NCI-H187 treated with DMSO at 0.1 percent for 48 hours (cell line): ENCODE measurements at places on chromosomes 11 and 22.

- no peak for DNase-seq
Observed at GRCh38 chr11:3885855-3886254, 30.4 kb downstream of the STIM1 start.

GRCh38 chr11:124339396-124340141 lies 19.6 kb upstream of the OR8D2 start:
- no peak for DNase-seq

- DNase-seq: no peak
Observed at GRCh38 chr11:123384116-123384515, 46.0 kb upstream of the GRAMD1B start.

DNA sequence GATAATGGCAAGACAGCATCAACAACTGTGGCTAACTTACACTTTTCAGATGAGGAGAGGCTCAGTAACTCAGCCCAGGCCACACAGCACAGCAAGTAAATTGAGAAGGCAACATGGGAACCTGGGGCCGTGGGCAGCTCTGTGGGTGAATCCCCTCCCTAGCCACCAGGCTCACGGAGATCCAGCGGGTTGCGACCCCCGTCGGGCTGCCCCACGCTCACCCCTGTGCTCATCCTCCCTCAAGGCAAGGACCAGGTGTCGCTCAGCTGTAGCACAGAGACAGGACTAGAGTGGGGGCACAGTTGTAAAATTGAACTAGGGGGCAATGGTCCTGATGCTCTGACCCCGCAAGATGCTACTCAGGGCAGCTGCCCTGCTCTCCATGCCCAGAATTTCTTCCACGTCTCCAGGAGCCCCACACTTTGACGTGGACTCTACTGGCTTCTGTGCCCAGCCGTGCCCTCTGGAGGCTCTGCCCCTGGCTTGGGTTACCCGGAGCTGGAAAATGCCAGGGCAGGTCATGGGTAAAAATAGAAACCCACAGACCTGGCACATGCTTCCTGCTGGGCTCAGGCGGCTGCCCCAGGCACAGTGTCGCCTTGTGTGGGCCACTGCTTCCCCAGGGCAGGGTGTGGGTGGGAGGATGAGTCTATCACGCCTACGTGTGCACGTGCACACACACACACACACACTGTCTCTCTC lies 9.0 kb downstream of the TUBA8 start:
- DNase-seq: no peak

- no peak for DNase-seq
Observed at GRCh38 chr22:29702000-29702930, 17.5 kb upstream of the CABP7 start.

- no peak for DNase-seq
Observed at GRCh38 chr11:73322382-73323306, 14.6 kb downstream of the ARHGEF17 start.

DNA sequence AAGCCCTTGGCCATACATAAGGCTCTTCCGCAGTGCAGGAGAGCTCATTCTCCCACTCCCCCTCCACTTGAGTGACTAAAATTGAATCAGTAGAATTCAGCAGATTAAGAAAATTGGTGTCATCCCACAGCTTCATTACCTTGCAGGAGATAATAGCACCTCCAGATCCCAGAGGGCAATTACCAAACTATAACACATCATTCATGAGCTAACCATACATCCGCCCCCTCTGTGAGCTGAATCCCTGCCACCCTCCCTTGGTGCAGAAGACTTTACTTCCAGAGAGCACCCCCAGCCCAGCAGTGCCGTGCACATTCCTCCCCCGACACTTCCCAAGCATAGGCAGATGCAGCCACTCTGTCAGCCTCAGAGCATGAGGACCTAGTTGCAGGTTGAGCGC lies 496.5 kb upstream of the B3GAT1 start:
- no peak for DNase-seq

GRCh38 chr22:40328546-40329456 lies 17.5 kb upstream of the ADSL start:
- DNase-seq: no peak

DNA sequence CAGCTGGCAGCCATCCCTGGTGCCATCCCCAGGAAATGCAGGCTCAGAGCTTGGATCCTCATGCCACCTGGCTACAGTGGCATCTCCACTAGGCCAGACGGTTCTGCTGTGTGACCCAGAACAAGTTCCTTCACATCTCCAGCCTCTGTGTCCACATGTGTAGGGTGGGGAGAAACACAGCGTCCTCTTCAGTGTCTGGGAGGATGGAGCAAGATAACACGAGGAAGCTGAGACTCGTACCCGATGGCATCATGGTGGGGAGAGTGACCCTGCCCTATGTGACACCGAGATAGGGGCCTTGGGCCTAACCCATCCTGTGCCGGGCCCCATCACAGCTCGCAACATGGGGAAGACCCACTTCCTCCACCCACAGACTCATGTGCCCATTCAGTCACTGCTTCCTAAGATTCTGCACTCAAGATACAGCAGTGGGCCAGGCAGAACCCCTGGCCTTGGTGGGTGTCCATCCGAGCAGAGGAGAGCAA lies 78.5 kb downstream of the MORC2 start:
- no peak for DNase-seq

DNA sequence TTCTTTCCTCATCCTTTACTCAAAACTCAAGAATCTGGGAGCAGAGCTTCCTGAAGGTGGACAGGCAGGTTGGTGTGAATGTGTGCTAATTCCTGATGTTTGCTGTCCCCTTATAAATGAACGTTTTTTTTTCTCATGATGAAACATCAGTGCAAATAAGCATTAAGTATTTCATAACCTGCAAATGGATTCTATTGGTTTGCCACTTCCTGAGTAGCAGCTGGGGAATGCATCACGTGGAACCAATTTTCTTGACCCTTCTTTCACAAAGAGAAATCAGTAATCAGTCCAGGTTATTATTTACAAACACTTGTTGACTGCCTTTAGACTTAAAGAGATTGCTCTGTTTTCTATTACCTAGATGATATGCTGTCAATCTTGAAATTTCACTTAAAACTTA lies 40.1 kb upstream of the SCN3B start:
- DNase-seq: no peak

DNA sequence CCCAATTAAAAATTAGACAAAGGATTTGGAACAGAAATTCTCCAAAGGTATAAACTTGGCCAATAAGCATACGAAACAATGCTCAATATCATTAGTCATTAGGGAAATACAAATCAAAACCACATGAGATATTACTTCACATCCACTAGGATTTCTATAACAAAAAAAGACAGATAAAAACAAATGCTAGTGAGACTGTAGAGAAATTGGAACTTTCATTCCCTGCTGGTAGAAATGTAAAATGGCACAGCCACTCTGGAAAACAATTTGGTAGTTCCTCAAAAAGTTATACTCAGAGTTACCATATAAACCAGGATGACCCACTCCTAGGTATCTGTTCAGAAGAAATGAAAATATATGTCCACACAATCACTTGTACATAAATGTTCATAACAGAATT lies 71.6 kb downstream of the RPL27A start:
- no peak for DNase-seq

DNA sequence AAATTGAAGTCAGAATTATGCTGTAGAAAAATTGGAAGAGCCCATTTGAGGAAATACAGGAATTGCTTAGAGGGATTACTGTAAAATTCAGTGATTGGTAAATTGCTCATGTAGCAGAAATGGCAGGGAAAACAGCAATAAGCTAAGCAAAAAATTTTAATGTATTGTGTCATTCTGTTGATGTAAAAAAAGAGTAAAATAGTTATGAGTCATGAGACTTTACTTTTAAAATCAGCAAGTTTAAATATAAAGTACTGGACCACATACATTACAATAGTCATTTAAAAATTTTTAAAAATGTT lies 10.4 kb downstream of the PDHX start:
- DNase-seq: no peak

- DNase-seq: no peak
Observed at GRCh38 chr11:133582326-133582725, 50.0 kb upstream of the OPCML start.

- DNase-seq: no peak
Observed at GRCh38 chr11:10796191-10796590, 12.5 kb downstream of the EIF4G2 start.

- DNase-seq: no peak
Observed at GRCh38 chr11:5807580-5807979, 1.1 kb upstream of the OR52N2 start.

- no peak for DNase-seq
Observed at GRCh38 chr11:56911312-56911711, 77.4 kb upstream of the OR5AK2 start.

GRCh38 chr11:11510939-11511338 lies 110.9 kb downstream of the GALNT18 start:
- DNase-seq: peak; percentile 98

DNA sequence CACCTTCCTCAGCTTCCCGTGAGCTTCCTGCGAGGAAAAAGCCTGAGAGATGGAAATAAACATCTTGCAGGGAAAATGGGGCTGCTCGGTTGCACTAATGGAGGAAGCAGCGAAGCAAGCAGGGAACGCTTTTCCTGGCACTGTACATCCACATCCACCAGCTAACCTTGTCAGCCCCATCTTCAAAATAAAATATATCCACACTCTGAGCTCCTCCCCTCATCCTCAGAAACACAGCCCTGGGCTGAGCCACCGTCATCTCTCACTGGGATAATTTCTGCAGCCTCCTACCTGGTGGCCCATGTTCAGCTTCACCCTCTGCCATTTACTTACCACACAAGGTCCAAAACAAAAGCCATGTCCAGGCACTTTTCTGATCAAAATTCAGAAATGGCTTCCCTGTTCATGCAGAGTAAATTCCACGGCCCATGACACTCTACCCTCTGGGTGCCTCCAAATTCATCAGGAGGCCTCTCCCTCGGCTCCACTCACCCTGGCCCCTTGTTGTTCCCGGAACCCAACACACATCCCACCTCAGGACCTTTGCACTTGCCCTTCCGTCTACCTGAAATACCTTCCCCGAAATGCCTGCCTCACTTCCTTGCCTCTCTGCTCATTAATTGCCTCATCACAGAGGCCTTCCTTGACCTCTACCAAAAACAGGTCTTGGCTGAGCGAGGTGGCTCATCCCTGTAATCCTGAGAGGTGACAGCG lies 13.0 kb downstream of the C11orf86 start:
- no peak for DNase-seq

DNA sequence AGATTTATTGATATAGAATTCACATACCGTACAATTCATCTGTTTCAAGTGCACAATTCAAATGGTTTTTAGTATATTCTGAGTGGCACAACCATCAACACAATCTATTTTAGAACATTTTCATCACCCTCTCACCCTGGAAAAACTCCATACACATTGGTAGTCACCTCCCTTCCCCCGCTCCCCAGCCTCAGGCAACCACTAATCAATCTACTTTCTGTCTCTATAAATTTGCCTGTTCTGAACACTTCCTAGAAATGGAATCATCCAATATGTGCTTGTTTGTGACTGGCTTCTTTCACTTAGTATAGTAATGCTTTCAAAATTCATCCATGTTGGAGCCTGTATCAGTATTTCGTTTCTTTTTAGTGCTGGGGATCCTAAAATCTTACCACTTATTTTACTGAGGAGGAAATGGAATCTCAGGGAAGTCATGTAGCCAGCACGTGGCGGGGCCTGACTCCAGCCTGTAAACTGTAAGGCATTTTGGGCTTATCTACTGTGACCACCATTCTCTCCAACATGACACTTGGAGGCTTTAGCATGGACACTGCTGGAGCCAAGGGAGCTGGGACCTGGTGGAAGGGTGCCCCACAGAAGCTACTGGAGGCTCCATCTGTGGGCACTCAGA lies 905 bp upstream of the UCP3 start:
- DNase-seq: no peak

GRCh38 chr11:74839971-74840370 lies 91.3 kb downstream of the RNF169 start:
- DNase-seq: no peak

GRCh38 chr22:43847376-43848289 lies 14.7 kb downstream of the SULT4A1 start:
- no peak for DNase-seq

DNA sequence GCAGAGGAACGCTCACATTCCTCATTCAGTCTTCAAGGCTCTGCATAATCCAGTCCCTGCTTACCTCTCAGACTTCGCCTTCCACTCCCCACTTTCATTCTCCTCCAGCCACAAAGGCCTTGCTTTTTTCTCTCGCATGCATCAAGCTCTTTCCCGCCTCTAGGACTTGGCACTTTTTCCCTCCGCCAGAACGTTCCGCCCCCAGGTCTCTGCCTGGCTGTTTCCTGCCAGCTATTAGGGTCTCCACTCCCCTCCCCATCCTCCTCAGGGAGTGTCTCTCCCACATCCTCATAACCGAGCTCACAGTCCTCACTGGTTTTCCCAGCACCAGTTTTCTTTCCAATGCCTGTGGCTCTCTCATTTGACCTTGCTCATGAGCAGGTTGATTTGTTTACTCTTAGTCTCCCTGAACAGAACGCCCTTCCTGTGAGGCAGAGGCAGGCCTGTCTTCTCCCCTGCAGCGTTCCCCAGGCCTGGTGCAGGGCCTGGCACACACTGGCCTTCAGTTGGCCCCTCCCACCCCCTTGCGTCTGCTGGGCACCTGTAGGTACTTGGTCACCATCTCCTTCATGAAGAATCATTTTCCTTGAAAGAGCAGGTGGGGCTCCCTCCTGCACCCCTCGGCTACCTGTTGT lies 75.2 kb downstream of the RTL6 start:
- DNase-seq: no peak

GRCh38 chr11:119706887-119707286 lies 22.1 kb downstream of the NECTIN1 start:
- DNase-seq: no peak

DNA sequence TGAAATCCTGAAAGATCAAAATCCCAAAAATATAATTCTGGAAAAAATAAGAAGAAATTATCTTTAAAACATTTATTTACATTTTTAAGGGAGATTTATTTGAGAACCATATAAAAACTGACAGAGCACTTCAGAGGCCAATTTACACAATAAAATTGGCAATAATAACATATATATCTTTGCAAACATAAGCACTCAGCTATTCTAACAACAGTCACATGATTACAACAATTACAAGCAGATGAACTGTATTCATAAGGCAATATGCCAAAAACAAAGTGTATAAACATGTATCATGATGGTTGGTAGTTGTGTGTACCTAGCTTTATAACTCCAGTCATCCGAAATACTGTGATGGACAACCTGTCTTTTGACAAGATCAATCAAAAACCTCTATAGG lies 17.7 kb upstream of the RASSF10 start:
- DNase-seq: no peak

DNA sequence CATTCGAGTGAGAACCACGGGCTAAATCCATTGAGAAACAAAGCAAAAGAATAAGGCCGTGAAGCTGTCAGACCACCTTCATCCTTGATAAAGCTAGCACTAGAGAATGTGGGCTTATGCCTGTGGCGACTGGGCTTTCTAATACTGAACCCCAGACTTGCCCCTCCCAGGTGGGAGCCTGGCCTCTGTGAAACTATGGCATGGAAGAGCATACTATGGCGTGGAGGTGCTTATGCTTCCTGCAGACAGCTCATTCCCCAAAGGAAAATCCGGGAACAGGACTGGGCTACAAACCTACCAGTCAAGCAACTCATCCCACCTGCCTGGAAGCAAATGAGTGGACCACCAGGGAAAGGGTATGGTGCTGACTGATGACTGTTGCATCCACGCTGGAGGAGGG lies 92.4 kb downstream of the ZC3H12C start:
- DNase-seq: no peak

DNA sequence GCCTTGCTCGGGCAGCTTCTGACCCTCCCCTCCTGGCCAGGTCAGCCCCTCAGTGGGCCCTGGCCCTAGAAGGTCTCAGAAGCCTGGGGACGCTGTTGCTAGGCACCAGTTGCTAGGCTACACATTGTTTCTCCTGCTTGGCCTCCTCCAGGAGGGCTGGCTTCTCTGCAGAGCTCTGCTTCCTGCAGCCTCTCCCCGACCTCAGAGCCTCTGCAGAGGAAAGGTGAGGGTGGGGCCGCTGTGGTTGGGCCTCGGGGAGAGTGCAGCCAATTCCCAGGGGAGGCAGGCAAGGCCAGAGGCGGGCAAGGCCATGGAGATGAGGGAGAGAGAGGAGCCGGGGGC lies 27.6 kb upstream of the LRRC10B start:
- DNase-seq: peak; percentile 61
